ENCODE measurements at places on chromosomes 5 and 9.

- DNase-seq = no peak
These were observed 15.9 kb downstream of the FBXW5 start for GRCh38 chr9:136928591-136928990.

GRCh38 chr5:57368010-57368409 is 114.6 kb downstream of the ACTBL2 start:
- DNase-seq = no peak

- DNase-seq = no peak
These were observed 259.7 kb downstream of the MED10 start for GRCh38 chr5:6118691-6119090.

DNA sequence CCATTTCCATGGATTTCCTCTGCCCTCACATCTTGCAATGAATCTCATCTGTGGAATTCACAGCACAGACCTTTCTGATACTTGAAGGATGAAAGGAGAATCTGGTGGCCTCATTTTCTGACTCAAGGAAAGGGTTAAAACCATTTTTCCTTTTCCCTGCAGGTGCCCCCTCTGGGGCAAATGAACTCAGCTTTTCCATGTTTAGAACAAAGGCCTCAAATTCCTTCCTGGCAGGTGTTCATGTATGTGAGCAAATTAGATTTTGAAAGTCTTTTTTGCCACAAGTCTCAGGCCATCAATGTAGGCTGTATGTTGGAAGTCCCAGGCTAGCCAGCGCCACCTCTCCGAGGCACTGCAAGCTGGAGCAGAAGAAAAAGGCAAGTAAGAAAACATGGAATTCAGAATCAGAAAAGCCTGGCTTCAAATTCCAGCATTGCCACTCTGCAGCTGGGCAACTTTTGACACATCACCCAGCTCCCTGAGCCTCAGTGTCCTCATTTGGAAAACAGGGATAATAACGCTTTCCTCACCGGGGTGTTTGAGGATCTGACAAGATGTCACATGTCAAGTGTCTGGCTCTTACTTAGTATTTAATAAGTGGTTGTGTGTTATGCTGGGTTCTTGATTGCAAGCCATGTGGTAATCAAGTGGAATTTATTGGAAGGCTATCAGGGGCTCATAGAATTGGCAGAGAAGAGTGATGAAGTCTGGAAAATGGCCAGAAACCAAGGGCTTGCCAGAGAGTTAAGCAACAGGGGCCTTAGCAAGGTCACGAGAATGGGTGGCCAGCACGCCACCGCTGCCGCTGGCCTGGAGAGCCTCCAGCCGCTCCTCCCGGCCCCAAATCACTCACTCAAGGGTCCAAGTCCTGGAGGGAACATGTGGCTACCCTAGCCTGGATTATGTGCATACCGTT is 48.4 kb upstream of the SMIM23 start:
- DNase-seq = no peak

- no peak for DNase-seq
These were observed 5.9 kb downstream of the FBN2 start for GRCh38 chr5:128532127-128532526.

GRCh38 chr5:159975462-159976019 is 33.4 kb upstream of the TTC1 start:
- DNase-seq = no peak

DNA sequence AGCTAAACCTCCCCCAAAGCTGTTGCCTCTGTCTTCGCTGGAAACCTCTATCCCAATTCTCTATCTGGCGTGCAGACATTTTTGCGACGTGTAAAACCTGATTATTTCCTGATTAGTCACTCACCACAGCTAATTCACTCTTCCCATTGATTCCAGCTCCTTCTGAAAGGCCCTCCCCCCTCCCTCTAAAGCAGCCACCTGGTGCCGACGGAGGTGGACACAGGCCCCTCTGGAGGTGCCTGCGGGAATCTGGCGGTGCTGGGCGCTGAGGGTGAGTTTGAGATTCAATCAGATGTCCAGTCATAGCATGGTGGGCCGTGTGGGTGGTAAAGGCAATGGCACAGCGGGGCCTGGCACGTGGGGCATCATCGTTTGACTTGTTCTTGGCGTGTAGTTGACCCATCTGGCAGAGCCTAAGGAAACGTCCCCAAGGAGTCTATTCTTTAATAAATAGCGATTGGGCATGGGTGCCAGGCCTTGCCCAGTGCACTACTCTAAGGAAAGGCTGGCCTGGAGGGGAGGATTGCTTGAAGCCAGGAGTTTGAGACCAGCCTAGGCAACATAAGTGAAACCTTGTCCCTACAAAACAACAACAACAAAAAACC is 271.1 kb upstream of the MVB12B start:
- no peak for DNase-seq

GRCh38 chr5:36079200-36079781 is 12.6 kb upstream of the UGT3A2 start:
- peak; percentile 32 for DNase-seq

GRCh38 chr9:108474356-108474755 is 381.4 kb downstream of the ACTL7B start:
- no peak for DNase-seq

DNA sequence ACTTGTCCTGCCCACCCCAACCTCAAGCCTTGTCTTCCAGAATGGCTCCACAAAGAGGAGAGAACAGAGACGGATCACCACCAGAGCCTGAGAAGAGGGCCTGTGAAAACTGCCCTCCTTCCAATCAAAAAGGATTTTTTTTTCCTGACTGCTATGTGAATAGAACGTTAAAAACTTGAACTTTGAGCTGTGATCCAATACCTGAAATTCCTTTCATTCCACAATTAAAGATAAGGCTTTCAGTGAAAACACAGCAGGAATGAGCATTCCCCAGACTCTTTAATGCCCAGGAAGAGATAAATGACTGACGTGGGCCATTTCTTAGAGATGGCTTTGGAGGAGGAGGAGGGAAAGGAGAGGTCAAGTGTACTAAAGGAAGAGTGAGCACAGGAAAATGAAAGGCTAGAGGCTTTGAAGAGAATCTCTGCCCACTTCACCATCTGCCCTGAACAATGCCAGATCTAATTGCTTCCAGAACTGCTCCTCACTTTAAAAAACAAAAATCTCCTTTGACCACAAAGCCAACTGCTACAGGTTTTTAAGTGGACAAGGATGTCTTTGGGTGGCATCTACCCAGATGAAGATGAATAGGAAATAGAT is 177.9 kb upstream of the MAP3K1 start:
- DNase-seq = peak; percentile 58

DNA sequence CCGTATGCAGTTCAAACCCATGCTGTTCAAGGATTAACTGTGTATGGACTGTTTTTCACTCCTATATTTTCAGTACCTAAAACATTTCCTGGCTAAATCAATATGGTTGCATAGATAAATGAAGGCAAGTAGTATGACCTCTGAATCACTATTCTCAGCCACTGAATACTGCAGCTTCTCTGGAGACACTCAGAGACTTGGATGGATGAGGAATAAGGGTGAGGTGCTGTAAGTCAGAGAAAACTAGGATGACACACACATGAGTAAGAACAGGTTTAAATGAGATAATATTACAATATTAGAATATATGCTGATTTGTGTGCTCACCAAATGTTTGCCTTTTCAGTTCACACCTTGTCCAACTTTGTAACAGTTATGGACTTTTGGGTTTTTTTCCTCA is 26.0 kb upstream of the ANXA1 start:
- no peak for DNase-seq

GRCh38 chr5:104626122-104626521 is 1063.5 kb upstream of the NUDT12 start:
- no peak for DNase-seq

DNA sequence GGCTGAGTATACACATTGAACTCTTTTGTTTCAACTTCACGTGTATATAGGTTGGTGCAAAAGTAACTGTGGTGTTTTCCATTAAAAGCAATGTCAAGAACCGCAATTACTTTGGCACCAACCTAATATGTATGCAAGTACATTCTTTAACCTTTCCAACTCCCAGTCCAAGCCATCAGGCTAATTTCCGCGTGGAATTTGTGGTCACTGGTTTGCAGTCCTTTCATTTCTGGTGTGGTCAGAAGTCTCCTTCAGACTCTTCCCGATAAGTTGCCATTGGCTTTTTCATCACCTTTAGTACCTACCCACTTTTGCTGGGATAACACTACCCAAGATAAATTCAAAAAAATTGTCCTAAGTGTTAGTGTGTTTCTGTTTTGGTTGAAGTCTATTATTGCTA is 84.0 kb downstream of the RGS3 start:
- no peak for DNase-seq

GRCh38 chr5:138833080-138833479 is 42.1 kb downstream of the LRRTM2 start:
- no peak for DNase-seq

DNA sequence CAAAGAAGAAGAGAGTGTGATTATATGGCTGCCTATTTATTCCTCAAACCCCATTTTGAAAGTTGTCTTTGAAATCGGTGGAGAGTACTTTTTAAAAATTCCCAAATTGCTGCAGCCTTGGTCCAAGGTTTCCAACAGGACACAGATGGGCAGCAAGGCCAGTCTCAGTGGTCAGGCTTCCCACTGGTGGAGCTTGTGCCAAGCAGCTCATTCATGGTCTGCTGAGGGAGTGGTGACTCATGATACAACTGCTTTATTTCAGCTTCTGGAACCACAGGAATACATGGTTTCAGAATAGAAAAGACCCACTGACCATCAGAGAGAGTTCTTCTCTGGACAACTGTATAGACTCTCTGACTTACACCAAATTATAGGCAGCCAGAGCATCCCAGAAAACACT is 673.1 kb upstream of the KLF4 start:
- no peak for DNase-seq

- DNase-seq = no peak
These were observed 118.0 kb upstream of the PHYKPL start for GRCh38 chr5:178350361-178351220.

GRCh38 chr5:77418601-77419581 is 73.2 kb downstream of the WDR41 start:
- no peak for DNase-seq

- no peak for DNase-seq
These were observed 163.7 kb downstream of the GABBR2 start for GRCh38 chr9:98545021-98545420.

GRCh38 chr9:123090198-123090896 is 56.9 kb downstream of the GPR21 start:
- no peak for DNase-seq

DNA sequence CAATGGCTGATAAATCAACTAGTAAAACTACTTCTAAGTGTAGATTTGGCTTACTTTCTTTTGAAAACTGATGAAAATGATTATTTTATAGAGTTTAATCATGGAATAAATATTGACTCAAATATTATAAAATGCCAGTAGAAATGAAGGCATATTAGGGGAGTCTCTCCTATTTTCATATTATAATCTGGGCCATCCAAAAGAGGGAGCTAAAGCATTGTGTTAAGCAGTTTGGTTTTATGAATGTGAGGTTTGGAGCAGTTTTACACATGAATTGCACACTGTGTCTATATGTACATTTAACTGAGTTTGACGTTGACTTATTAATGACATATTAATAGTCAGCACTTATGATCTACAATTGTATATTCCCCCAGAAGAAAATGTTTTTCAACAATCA is 17.4 kb downstream of the CDH9 start:
- DNase-seq = no peak

GRCh38 chr9:99749641-99750040 is 72.0 kb upstream of the NR4A3 start:
- DNase-seq = no peak

GRCh38 chr5:122170620-122171019 is 41.3 kb downstream of the ZNF474 start:
- DNase-seq = no peak

- no peak for DNase-seq
These were observed 18.9 kb downstream of the MRPS30 start for GRCh38 chr5:44827681-44828080.

DNA sequence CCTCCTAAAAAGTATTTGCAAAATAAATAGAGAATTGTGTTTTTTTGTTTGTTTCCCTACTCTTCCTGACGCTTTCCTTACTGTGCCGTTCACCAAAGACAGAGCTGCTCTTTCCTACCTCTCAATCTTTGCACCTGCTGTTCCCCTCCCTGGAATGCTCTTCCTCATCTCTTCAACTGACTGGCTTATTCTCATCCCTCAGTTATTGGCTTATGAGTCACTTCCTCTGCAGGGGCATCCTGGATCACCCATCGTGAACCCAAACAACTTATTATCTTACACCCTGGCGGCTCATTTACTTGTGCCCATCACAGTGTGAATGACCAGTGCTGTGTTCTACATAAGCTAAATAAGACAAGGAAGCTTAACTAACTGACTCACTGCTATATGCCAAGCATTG is 36.1 kb upstream of the CCNG1 start:
- no peak for DNase-seq

GRCh38 chr5:89703817-89704216 is 705.7 kb downstream of the CETN3 start:
- no peak for DNase-seq

DNA sequence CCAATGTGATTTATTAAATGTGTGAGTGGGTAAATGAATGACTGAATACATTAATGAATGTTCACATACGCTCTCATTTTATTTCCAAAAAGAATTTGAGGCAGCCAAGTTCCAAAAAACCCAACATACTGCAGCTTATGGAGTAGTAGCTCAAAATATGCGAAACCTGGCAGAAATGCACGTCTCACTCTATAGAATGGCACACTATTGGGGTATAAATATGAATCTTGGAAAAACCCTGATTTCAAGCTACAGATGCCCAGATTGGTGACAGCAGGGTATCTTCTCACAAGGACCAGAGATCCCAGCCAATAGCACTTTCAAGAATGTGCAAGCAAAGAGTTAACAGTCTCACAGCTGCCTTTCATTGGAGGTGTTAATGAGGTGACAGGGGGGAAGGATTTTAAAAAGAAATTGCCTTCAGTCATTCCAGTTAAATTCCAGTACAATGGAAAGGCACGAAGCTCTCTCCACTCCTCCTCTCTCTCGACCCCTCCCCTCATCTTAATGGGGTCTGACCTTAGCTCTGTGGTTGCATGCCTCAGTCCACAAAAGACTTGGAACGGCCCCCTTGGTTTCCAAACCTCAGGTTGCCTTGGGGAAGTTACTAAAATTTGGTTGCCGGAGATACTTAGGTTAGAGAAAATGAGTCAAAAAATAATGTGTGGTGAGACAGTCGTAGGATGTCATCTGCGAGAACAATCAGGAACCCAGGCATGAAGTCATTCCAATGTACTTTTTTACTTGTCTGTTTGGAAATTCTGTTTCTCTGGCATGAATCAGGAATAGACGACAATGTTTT is 307.4 kb downstream of the NFIB start:
- no peak for DNase-seq

DNA sequence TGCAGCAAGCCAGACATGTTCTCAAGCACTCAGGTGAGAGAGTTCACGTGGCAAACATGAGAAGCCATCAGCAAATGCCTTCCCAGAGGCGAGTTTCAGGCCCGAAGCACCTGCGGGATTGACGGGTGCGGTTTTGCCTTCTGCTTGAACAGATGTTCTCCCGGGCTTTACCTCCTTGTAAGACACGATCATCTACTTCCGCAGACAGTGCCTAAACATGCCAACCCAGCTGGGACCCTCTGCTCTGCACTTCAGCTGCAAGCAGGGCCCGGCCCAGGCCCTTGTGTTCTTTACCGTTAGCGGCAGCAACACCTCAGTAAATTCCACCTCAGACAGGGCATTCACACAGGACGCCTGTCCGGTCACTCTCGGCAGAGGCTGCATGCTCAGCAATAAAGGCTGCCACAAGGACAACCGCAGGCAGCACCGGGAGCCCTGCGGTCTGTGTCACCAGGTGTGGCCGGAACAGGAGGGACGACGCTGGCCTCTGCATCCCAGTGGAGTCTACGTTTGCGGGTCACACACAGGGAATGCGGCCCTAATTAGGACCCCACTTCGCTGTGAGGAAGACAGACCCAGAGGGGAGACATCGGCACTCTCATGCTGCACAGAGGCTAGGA is 139.6 kb downstream of the ROR2 start:
- DNase-seq = no peak

GRCh38 chr5:756171-756570 is 28.4 kb downstream of the ZDHHC11B start:
- no peak for DNase-seq

All from NCI-H187 treated with DMSO at 0.1 percent for 48 hours (cell line).